ENCODE measurements at places on chromosomes 2 and 18. TPM values are rescaled to one million over a fixed set of nuclear protein-coding genes. Genes with fewer than 3 reads are reported as not detected.

DNA sequence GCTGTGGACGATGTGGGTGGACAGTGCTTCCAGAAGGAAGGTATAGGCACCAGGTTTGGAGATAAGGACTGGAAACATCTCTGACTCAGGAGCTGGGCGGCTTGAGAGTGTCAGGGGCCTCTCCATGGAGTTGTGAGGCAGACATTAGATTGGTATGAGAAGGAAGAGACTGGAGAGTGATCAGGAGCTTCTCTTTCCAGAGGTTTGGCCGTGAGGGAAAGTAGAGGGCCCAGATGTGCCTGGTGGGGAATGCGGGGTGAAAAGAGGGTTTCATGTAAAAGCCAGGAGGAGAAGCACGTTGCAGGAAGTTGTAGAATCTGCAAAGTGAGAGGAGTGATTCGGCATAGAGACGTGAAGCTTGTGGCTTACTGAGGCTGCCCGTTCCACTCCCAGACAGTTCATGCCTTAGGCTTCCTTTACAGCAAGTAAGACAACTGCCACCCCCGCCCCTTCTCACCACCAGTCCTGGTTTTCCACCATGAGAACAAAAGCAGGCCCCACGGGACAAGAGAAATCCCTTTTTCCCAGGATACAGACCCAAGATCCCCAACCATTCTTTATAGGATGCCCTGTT, 166.3 kb upstream of the HDAC4 start:
- H3K4me3 ChIP-seq = no peak overlapping the region
- no peak for DNase-seq
- no peak overlapping the region for H3K27ac ChIP-seq
- H3K36me3 ChIP-seq = no peaks in the 10 kb centered on the region
- no peaks in the 10 kb centered on the region for H3K27me3 ChIP-seq
- no peaks in the 10 kb centered on the region for H3K4me1 ChIP-seq

DNA sequence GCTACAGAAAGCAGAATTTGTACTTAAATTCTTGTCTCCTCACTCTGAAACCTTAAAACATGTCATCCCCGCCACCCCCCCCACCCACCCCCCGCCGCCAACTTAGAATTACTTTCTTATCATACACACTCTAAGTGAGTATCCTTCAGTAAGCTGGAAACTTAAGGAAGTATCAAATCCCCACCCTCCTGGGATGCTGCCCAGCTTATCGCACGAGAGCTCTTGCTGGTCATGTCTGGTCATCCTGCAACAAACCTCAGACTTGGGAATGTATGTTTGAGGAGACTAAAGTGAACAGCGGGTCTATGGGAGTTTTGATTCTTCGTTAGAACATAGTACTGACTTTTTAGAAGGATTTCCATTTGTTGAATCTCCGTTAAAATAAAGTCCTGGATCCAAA, 203.3 kb downstream of the PTGR3 start:
- no peak for DNase-seq
- H3K4me3 ChIP-seq = no peak overlapping the region
- no peak overlapping the region for H3K27ac ChIP-seq
- no peaks in the 10 kb centered on the region for H3K4me1 ChIP-seq

DNA sequence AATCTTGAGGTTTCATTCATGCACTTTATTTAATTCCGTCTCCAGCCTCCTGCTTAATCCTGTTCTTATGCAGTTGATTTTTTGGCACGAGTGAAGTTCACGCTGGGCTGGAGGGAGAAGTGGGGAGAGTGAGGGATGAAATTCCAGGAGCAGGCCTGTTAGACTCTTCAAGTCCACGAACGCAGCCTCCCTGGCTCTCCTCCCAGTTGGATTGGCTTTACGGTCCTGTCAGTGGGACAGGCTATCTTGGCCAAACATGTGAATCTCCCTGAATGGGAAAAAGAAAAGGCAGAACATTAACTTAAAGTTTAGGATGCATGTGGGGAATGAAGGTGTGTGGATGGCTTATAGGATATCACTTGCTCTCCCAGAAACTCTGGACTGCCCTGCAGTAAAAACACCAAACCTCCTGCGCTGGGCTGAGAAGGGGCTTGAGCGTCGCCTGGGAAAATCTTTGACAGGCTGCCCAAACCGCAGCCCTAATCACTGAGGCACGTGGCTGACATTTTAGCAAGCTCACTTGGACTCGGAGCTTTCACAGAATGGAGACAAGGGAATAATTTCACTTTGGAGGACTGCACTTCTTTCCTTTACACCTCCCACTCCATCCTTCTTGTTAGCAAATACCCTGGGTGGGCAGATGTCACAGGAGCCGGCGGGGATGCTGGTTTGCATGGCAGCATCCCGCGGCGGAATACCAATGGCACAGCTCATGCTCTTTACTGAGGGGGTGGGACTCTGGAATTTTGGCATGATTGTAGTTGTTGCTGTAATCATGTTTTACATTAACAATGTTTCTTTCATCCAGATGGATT, 93.9 kb downstream of the ACKR3 start:
- peaks cover 47% of the 10 kb centered on the region for H3K4me1 ChIP-seq
- H3K27me3 ChIP-seq = no peaks in the 10 kb centered on the region
- H3K27ac ChIP-seq = no peak overlapping the region
- peak; percentile 56 for DNase-seq

The HOXD3 gene
- total RNA-seq = not detected

GRCh38 chr2:212408524-212408923, 130.1 kb downstream of the ERBB4 start:
- no peak overlapping the region for H3K4me3 ChIP-seq
- H3K27me3 ChIP-seq = no peaks in the 10 kb centered on the region
- H3K36me3 ChIP-seq = no peaks in the 10 kb centered on the region
- DNase-seq = no peak
- H3K27ac ChIP-seq = no peak overlapping the region
- no peaks in the 10 kb centered on the region for H3K4me1 ChIP-seq

GRCh38 chr2:212686285-212686895, 147.8 kb upstream of the ERBB4 start:
- no peak overlapping the region for H3K27ac ChIP-seq
- peaks cover 6% of the 10 kb centered on the region for H3K4me1 ChIP-seq
- no peak overlapping the region for H3K4me3 ChIP-seq

The UGT1A5 gene
- total RNA-seq = not detected

The DIPK1C gene
- total RNA-seq = not detected

DNA sequence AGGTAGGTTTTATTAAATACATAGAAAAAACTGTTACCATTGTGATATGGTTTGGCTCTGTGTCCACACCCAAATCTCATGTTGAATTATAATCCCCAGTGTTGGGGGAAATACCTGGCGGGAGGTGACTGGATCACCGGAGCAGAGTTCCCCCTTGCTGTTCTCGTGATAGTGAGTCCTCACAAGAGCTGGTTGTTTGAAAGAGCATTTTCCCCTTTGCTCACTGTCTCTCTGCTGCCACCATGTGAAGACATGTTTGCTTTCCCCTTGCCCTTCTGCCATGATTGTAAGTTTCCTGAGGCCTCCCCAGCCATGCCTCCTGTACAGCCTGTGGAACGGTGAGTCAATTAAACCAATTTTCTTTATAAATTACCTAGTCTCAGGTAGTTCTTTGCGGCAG, 352.7 kb upstream of the SLC39A10 start:
- H3K27ac ChIP-seq = no peak overlapping the region
- no peaks in the 10 kb centered on the region for H3K4me1 ChIP-seq
- DNase-seq = no peak
- H3K4me3 ChIP-seq = no peak overlapping the region
- H3K27me3 ChIP-seq = peaks cover 46% of the 10 kb centered on the region
- H3K36me3 ChIP-seq = no peaks in the 10 kb centered on the region

- no peak for DNase-seq
- H3K4me3 ChIP-seq = no peak overlapping the region
- no peaks in the 10 kb centered on the region for H3K27me3 ChIP-seq
- peaks cover 13% of the 10 kb centered on the region for H3K4me1 ChIP-seq
- H3K27ac ChIP-seq = no peak overlapping the region
Observed at GRCh38 chr2:152379089-152379488, 44.1 kb downstream of the FMNL2 start.

GRCh38 chr2:97011977-97012569, 25.7 kb upstream of the FAM178B start:
- H3K36me3 ChIP-seq = no peaks in the 10 kb centered on the region
- H3K4me3 ChIP-seq = no peak overlapping the region
- no peaks in the 10 kb centered on the region for H3K4me1 ChIP-seq
- peaks cover 60% of the 10 kb centered on the region for H3K27me3 ChIP-seq
- no peak overlapping the region for H3K27ac ChIP-seq
- DNase-seq = no peak

- peaks cover 12% of the 10 kb centered on the region for H3K27me3 ChIP-seq
- no peak overlapping the region for H3K27ac ChIP-seq
- no peak for DNase-seq
- no peak overlapping the region for H3K4me3 ChIP-seq
Observed at GRCh38 chr2:35220461-35220860, 1135.1 kb upstream of the CRIM1 start.

DNA sequence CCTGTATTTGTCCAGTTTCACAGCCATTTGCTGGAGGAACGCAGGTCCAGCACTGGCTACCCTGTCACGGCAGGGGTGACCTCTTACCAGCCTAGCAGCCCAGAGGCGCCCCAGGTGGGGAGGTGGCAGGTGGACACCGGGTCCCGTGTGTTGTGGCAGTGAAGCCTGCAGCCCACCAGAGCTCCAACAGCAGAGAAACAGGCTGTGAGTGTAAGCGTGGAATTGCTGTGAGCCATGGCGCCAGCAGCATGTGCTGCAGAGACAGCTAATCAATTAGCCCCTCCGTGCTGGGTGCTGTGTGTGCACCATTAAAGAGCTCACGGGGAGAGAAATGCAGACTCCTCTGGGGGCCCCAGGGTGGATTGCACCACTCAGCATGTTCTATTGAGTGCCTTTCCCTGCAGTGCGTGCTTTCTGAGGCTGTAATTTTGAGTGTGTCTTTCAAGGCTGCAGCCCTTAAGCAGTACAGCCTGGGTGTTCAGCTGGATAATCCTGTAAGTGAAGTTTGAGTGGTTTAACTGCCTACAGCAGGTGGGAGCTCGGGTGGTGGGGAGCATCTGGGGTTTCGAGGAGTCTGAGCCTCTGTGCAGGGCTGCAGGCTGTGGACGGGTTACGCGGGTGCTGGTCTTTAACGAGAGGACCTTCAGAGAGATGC, 15.9 kb downstream of the RTP5 start:
- H3K27ac ChIP-seq = no peak overlapping the region
- H3K4me3 ChIP-seq = no peak overlapping the region

The ST8SIA3 gene
- total RNA-seq = not detected

DNA sequence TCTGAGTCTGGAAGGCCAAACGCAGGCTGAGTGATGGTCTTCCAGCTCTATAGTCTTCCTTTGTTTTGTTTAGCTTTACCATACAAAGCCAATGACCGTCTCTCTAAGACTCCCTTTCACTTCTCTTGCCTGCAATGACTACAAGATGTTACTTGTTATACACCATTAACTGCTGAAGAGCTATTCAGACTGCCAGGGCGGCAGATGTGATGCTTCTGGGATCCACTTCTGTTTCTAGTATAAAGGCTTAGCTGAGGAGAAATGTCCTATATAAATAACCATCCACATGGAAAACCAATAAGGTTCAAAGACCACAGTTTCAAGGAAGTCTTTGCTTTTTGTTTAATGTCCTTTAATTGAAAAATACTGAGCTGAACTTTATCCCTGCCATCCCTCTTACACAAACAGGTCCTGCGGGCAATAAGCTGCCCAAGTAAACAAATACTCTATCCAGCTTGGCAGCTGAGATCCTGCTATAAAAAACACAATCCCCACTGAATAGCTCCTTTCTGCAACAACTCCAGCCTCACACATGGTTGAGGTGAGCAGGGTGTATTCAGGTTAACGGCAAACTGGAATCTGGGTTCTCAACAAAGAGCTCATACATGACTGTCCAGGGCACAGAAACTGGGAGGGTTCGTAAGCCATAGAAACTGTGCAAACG, 124.6 kb downstream of the VIT start:
- H3K4me3 ChIP-seq = no peak overlapping the region
- no peaks in the 10 kb centered on the region for H3K36me3 ChIP-seq
- no peak for DNase-seq
- H3K27ac ChIP-seq = no peak overlapping the region
- no peaks in the 10 kb centered on the region for H3K4me1 ChIP-seq
- no peaks in the 10 kb centered on the region for H3K27me3 ChIP-seq
